NCI-H510A (cell line): ENCODE measurements at places on chromosomes 7 and 10.

GRCh38 chr10:70497120-70497545 is 18.6 kb downstream of the PALD1 start:
- no peak for DNase-seq

GRCh38 chr7:18708204-18708603 is 212.7 kb downstream of the HDAC9 start:
- DNase-seq: no peak

- peak; percentile 77 for DNase-seq
Observed at GRCh38 chr7:140924019-140924820, 509 bp downstream of the BRAF start.

GRCh38 chr10:22693371-22693784 is 21.0 kb downstream of the PIP4K2A start:
- DNase-seq: no peak

DNA sequence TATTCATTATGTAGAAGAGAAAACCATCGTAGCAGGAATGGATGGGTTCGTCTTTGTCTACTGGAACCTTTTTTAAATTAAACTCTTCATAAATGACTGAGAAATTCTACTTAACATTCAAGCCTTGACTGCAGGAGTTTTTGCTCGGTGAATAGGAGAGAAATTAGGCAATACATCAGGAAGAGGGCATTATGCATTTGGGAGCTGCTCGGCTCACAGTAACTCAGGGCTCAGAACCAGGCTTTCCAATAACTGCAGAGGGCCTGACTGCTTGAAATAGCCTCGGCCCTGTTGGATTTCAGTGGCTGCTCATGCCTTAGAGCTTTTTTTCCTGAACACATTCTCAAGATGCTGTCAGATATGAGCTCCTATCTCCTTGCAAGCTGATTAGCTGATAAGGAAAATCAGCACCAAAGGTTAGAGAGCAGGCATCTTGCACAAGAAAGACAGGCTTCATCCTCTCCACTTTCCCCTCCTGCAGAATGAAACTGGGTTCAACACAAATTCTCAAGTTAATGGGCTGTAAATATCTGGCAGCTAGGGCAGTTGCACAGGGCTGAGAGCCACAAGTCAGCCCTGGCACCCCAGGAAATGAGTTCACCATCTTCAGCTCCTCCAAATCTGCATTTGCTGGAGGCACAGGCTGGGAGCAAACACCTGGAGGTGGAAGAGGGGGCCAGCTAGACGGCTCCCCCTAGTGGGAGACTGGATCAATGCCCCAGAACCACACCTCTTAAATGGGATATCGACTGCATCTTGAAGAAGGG is 24.3 kb downstream of the TECTB start:
- DNase-seq: no peak

GRCh38 chr10:63539994-63540393 is 18.8 kb downstream of the REEP3 start:
- DNase-seq: no peak

- DNase-seq: no peak
Observed at GRCh38 chr10:85916286-85916685, 450.3 kb downstream of the GRID1 start.

DNA sequence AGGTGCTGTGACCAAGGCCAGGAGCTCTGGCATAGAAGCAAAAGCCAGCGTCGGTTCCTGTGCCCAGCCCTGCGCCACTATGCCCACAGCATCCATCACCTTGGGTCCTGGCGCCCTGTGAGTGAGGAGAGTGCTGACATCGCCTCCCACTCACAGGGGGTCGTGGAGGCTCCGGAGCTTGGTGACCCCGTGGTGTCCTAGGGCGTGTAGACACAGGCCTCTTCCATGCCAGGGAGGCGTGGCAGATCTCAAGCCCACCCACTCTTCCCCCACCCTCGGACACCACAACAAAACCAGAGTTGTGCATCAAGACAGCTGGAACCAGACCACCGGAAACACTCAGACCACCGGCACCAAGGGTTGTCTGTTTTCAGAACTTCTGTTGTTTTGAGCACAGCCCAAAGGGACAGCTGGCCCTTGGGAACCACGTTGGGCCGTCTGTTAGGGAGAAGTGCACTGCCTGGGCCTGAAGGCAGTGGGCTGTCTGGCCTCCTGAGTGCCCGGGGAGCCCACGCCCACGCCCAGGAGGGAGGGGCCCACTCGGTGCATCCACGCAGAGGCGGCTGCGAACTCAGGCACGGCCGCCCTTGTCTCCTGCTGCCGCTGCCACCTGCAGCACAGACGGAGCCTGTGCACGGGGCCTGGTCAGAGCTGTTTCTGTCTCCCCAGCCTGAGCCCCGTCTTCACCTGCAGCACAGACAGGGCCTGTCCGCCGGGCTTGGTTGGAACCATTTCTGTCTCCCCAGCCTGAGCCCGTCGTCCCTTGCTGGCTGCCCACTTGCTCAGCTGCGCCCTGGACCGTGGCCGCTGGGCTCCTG is 106.3 kb downstream of the INPP5A start:
- no peak for DNase-seq

GRCh38 chr10:86728056-86728455 is 28.4 kb upstream of the BMPR1A start:
- DNase-seq: no peak
